ENCODE measurements at places on chromosomes 5 and 9.

GRCh38 chr5:106154280-106154716 lies 1516.4 kb downstream of the EFNA5 start:
- DNase-seq = no peak

DNA sequence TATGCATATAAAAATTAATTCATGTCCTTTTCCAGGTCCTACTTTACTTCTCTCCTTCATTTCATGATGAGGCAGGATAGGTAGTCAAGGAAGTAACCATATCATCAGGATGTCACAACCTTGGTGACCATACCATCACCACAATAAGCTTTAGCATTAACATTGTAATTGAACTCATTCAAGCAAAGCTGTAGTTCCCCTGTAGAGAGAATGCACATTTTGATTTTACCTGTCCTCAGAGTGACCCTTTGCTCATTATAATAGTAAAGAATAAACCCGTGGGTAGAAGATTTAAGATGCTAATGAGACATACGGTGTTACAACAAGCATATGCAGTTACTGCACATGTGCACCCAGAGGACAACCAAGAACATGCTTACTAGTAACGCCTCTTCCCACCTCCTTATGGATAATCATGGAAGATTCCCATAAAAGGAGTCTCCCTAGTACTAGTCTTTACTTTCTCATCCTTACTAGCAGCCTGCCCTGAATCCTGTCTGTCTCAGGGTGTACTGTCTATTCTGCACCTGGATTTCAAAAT lies 2.2 kb downstream of the IFNA6 start:
- DNase-seq = no peak

DNA sequence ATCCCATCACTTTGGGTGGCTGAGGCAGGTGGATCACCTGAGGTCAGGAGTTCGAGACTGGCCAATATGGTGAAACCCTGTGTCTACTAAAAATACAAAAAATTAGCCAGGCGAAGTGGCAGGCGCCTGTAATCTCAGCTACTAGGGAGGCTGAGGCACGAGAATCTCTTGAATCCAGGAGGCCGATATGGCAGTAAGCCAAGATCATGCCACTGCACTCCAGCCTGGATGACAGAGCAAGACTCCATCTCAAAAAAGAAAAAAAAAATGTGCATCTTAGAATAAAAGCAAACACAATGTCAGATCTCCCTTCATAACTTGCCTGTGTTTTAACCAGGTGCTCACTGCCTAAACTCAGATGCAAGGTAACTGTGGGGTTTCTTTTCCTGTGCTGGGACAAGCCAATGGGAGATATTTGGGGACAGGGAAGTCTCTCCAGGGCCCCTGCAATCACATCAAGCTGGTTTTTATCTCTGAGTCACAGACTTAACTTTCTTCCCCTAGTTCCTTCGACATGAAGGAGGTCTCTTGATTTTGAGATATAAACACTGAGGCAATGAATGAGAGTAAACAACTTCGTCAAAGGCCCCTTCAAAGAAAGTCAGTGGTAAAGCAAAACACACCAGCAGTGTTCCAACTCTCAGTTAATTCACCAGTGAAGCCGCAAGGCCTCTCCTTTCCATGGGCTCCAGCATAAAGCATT lies 99.1 kb downstream of the SNX18 start:
- no peak for DNase-seq

DNA sequence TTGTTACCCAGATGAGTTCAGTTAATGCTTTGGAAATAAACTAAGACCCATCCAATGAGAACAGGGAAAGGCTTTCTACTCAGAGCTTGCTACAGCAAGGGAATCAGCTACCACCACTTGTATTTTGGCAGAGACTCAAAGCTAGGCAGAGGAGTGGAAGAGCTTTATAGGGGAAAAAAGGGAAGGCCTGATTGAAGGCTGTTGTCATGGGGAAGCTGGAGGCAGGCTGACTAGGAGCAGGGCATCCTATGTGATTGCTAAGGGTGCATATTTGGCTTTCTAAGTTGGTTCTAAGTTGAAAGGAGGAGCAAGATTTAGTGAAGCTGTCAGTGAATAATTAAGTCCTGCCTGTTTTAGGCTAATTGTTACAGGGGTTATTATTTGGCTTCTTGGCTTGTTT lies 115.5 kb downstream of the PTTG1 start:
- no peak for DNase-seq

DNA sequence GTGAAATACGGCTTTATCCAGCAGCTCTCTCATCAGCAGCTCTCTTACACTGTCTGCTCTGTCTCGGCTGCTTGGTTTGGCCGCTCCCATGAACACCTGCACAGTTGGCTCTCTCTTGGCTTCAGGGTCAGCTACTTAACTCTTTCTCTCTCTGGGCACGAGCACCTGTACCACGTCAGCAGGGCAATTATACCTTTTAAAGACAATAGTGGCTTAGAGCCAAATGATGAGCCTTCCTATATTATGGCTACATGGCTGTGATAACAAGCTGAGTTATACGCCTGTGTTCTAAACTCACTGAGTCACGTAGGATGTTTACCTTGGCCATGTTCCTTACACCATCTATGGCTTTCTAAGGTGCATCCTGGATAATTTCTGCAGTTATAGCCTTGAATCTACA lies 69.2 kb upstream of the CTNND2 start:
- no peak for DNase-seq

DNA sequence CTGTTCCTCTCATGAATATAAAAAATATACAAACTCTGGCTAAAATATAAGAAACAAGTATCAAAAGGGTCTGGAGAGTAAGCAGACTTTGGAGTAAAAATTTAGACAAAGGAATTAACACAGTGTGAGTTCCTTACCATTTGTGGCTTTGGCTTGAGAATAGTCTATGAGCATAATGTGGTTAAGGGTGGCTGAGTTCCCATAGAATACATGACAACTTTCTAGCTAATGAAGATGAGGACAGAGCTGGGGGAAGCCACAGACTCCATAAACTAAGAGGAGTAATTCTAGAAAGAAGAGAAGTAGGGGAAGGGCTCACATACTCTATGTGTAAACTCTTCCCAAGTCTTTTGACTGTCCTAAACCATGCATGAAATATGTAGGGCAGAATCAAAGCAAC lies 79.4 kb downstream of the CAAP1 start:
- no peak for DNase-seq

- DNase-seq = no peak
Measured at GRCh38 chr9:127557466-127557869, 54.6 kb upstream of the STXBP1 start.

GRCh38 chr9:30065888-30066287 lies 2318.6 kb upstream of the ACO1 start:
- DNase-seq = no peak

DNA sequence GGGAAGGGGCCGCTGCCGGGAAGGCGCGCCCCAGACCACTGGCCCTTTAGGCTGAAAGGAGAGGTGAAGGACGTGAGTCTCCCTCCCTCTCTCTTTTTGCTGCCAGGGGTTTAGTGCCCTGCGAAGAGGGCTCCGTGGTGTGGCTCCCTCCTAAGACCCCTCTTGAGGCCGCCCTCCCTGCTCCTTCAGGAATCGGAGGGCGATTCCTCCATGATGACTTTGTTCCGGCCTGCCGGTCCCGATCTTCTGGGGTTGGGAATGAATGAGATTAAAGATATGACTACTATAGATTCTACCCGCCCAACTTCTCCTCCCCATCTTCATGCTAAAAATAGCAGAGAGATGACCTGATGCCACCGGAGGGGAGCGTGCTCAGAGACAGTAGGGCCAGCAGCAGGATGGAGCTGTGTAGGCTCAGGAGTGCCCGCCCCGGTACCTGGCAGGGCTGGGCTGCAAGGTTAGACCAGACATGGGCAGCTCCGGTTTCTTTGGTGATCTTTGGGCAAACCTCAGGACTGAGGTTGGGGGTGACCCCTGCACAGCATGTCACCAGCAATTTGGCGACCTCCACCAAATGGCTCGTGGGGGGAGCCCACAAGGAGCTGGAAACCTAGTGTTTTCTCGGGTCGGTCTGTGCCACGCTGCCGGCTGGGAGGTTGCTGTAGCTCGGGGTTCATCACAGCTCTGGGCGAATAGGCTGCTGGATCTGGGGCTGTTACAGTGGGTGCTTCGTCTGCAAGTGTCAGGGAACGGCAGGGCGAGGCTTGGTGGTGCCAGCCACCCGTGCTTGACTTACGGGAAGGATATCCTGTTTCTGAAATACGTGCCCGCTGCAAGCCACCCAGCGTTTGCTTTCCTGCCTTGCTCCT lies 1.7 kb downstream of the OLFM1 start:
- no peak for DNase-seq

GRCh38 chr5:139076111-139076510 lies 122.1 kb downstream of the SIL1 start:
- DNase-seq = no peak
